ENCODE measurements at places on chromosomes 5 and 9. TPM values are rescaled to one million over a fixed set of nuclear protein-coding genes. Genes with fewer than 3 reads are reported as not detected.

Gene ZNF366
- total RNA-seq = not detected

GRCh38 chr9:116269250-116269649, 115.7 kb downstream of the PAPPA start:
- DNase-seq = peak; percentile 8

- no peak for DNase-seq
These were observed 81.0 kb downstream of the DAB2IP start for GRCh38 chr9:121732389-121732788.

GRCh38 chr5:91283899-91284298, 99.2 kb downstream of the ARRDC3 start:
- no peak for DNase-seq

DNA sequence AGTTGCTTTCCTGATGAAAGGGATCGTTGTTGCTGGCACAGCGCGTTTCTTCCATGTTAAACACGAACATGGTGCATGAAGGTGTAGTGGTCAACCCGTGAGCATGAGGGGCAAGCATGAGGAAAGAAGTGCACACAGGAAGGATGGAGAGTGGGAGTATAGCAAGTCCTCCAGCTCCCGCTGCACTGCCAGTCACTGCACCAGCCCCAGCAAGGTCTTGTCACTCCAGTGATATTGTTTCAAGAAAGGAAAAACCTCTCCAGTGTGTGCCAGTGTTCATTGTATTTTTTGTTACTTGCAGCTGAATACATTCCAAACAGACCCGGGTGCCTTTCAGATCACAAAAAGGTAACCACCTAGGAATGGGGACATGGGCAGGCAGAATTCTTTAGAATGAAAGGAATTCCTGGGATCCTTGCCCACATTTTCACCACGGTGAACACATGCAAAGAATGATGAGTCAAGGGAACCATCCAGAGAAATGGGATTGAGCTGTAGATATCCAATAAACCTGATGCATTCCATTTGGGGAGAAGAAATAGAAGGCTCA, 186.3 kb downstream of the AOPEP start:
- no peak for DNase-seq

Gene IL4
- not detected for total RNA-seq

Gene SPRY4
- 21.8 TPM for total RNA-seq

DNA sequence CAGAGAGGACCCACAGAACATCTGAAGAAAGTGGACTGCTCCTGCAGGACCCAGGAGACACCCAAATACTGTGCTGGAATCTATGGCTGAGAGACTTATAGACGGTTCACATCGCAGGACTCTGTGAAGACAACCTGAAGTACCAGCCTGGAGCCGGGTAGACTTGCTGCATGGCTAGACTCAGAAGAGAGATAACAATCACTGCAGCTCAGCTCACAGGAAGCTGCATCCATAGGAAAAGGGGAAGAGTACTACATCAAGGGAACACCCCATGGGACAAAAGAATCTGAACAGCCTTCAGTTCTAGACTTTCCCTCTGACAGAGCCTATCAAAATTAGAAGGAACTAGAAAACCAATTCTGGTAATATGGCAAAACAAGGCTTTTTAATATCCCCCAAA, 26.5 kb upstream of the TRIM36 start:
- DNase-seq = no peak
